HepG2 (cell line): ENCODE measurements at places on chromosomes 2 and 18.

- no peak for DNase-seq
These were observed 133.0 kb downstream of the FSHR start for GRCh38 chr2:49021271-49021670.

GRCh38 chr2:162731917-162732804, 106.4 kb downstream of the KCNH7 start:
- DNase-seq: no peak

DNA sequence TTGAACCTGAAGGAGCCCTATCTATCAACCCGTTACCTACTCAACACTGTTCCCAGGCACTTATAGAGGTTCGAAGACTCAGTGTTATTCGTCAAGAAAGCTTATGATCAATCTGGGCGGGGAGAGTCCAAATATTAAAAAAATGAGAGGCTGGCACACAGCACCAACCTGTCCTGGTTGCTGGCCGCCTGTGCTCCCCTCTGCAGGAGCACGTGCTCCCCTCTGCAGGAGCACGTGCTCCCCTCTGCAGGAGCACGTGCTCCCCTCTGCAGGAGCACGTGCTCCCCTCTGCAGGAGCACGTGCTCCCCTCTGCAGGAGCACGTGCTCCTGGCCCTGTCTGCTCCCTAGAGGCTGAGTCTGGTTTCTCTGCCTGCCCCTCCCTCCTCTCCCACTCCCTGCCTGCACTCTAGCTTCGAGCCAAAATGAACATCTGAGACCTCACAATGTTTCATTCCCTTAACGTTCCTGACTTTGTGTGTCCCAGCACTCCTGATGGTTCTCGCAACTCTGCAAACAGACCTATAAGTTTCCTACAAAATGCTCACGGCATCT, 614.0 kb upstream of the ID2 start:
- DNase-seq: no peak

GRCh38 chr18:44758861-44759631, 78.4 kb downstream of the SETBP1 start:
- no peak for DNase-seq

GRCh38 chr2:50962731-50963130, 69.2 kb downstream of the NRXN1 start:
- no peak for DNase-seq

- no peak for DNase-seq
These were observed 205.7 kb downstream of the DSEL start for GRCh38 chr18:67310826-67311225.

- DNase-seq: no peak
These were observed 227.8 kb downstream of the AGAP1 start for GRCh38 chr2:235721625-235722024.

DNA sequence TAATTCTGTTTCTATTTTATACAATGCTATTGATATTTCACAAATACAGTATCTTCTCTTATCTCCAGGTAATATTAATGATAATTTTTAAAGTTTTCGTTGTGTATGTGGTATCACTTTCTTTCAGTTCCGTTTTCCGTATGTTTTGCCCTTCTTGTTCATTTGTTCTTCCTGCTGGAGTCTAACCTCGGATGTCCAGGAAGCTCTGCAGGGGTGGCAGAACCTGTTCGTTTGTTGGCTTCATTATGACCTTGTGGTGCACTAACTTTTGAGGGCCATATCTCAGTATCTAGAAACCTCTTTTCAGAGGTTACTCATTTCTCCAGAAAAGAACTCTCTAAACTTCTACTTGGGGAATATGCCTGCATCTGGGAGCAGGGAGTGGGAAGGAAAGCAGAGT, 134.5 kb downstream of the NBAS start:
- no peak for DNase-seq

DNA sequence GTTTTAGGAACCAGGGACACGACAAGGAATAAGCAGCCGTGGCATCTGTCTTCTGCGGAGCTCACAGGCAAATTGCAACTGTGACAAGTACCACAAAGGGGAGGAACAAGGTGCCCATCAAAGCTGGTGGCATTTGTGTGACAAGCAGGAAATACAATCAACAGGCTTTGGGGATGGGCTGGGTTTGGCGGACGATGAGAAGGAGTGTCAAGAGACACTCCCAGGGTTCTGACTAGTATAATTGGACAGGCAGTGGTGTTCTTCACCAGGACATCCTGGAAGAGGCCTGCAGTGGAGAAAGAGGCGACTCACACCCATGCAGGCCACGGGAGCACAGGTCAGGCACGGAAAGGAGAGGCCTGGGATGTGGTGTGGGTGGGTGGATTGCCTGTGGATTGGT, 14.2 kb upstream of the SPATA3 start:
- no peak for DNase-seq
